ENCODE measurements at places on chromosomes 7 and 10.

DNA sequence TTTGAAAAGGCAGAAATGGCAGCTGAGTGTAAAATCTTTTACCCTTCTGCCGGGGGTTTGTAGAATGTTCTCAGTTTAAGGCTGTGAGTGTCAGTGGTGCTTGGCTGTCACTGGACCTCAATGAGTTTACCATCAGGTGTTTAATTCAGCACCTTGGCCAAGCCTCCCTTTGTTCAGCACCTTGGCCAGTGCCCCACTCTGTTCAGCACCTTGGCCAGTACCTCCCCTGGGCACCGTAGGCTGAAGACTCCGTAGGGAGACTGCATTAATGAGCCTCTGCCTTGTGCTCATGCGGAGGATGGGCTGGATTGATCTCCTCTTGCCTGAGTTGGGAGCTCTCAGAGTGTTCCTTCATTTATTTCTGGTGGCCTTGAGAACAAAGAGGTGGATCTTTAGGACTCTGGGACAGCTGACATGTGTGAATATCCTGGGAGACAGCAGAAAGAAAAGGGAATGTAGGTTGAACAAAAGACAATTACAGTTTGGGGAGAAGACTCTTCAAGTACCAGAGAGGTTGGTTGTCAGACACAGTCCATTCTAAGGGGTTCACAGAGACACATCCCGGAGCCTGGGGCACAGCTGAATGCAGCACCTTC is 1.6 kb downstream of the FAM24A start:
- peak; percentile 13 for DNase-seq

DNA sequence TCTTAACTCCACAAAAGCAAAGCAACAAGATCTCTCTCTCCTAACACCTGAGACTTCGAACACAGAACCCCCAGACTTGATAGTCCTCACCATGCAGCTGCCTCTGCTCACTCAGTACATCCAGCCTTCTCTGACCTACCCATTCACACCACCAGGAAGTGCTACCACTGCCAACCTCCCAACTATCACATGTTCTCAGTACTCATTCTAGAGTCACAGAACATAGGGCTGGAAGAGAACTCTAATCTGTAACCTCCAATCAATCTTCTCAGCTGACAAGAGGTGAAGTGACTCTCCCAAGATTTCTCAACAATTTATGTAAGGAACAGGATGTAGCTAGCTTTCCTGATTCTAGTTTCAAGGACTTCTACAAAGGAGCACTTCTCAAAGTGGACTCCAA is 3.8 kb downstream of the NUDCD3 start:
- no peak for DNase-seq

DNA sequence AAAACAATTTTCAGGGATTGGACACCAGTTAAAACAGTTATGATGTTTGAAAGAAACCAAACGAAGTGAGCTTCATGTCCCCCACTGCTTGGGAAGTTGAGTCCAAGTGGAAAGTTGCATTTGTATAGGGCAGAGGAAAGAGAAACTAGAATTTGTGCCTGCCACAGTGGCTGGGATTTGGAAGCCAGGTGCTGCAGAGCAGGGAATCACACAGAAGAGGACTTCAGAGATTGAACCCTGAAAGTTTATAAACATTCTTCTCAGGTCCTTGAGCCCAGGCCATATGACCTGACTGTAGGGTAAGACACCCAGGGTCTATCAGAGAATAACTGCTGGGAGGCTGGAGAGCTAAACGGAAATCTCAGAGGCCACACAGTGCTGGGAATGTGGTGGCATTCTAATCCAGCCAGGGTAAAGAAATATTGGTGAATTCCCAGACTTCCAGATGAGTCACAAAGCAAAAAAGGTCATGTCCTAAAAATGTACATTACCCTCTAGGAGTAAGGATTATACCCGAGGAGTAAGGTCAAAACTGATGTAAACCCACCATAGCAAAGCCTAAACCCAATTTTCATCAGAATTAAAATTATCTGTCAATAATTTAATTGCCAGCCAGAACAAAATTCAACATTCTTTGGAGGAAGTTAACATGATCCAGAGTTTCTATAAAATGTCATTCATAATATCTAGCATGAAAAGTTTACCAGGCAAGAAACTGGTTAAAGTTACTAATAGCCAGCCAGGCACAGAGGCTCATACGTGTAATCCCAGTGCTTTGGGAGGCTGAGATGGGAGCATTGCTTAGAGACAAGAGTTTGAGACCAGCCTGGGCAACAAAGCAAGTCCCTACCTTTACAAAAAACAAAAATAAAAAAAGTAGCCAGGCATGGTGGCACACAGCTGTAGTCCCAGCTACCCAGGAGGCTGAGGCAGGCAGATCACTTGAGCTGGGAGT is 31.2 kb downstream of the TOMM7 start:
- DNase-seq = no peak

DNA sequence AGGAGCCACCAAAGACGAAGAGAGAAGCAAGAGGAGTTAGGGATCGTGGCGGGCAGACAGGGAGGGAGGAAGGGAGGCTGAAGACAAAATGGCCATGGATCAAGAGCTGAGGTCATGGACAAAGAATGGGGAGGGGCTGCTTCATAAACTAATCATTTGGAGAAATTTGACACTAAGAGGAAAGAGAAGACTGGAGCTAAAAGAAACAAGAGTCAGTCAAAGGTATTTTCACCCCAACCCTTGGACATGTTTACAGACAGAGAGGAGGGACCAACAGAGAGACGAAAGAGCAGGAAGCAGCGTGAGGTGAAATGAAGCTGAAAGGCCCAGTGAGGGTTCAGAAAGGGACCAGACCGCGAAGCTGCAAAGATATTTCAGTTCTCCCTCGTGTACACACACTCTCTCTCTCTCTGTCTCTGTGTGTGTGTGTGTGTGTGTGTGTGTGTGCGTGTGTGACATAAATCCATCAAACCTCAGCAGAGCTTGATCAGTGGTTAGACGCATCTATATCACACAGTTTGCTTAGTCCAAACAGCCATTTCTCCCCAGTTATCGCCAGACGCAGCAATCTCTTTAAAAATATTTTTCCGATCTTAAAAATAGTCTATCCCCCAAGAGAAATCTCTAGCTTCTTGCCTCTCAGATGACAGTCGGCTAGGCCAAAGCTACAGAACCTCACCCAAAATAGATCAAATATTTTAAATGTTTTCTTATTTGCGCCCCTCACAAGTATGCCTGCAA is 12.5 kb upstream of the CALD1 start:
- DNase-seq = no peak

- DNase-seq = no peak
Measured at GRCh38 chr10:106214243-106214642, 950.3 kb downstream of the SORCS1 start.

GRCh38 chr7:534075-534474 is 14.4 kb upstream of the PDGFA start:
- no peak for DNase-seq

- DNase-seq = no peak
Measured at GRCh38 chr10:2744547-2745200, 322.7 kb upstream of the PFKP start.

- DNase-seq = no peak
Measured at GRCh38 chr10:61634746-61635145, 28.0 kb upstream of the CABCOCO1 start.

DNA sequence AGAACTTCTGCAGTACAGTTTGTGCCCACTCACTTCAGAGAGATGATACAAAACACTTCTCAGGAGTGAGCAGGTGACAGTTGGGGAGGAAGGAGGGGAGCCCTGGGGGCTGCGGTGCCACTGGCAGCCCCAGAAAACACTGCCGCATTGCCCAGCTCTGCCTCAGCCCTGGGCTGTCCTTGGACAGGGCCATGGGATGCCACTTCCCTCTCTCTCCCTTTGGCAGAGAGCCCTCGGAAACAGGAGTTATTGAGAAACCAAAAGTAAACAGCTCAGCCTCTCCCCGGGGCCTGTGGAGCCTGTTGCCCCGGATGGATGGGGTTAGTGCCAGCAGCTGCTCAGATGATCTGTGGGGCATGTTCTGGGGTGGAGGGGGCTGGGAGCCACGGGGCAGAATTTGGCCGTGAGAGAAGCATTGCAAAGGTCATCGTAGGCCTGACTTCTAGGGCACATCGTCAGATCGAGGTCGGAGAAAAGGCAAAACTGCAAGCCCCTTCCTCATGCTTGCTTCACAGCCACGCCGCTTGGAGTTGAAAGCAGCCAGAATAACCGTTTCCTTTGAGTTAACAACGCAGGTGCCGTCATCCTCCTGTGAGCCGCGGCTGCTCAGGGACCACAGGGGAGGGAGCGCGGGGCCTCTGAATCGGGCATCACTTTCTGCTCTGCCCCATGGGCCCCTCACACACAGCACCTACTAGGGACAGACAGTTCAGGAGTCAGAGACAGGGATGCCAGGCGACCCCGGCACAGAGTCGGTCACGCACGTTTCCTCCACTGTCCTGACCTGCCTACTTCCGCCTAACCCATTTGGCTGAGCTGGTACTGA is 256.4 kb downstream of the CAMK1D start:
- peak; percentile 15 for DNase-seq

- DNase-seq = no peak
Measured at GRCh38 chr7:30728591-30729100, 23.3 kb upstream of the INMT start.

DNA sequence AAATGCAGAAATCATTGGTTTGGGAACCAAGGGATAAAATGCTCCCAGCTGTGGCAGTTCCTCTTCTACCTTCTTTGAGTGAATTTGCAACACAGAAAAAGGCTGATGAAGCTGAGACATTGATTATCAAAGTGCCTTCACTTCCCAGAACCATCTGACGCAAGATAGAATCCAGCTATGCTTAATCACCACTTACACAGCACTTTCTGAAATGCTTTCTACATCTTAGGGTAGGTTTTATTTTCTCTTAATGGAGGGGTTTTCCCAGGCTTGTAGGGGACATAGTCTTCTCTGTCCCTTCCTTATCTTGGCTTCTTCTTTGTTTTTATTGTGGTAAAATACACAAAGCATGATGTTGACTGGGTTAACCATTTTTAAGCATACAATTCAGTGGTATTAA is 332.6 kb upstream of the ZNF32 start:
- DNase-seq = no peak

DNA sequence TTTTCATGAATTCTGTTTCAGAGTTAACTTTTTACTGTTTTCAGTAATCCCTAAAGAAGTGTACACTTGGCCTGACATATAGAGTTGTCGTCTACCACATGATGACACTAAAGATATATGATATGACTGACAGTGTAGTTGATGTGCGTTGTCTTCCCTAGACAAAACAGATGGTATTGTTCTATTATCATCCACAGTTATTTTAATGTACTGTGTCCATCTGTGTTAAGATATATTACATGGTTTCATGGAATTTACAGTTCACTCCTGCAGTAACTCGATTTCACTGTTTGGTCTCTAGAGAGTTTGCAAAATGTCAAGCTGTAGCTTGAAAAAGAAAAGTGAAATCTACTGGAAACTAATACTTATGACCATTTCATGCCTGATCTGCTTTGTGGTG is 18.1 kb downstream of the FOXP2 start:
- DNase-seq = no peak

DNA sequence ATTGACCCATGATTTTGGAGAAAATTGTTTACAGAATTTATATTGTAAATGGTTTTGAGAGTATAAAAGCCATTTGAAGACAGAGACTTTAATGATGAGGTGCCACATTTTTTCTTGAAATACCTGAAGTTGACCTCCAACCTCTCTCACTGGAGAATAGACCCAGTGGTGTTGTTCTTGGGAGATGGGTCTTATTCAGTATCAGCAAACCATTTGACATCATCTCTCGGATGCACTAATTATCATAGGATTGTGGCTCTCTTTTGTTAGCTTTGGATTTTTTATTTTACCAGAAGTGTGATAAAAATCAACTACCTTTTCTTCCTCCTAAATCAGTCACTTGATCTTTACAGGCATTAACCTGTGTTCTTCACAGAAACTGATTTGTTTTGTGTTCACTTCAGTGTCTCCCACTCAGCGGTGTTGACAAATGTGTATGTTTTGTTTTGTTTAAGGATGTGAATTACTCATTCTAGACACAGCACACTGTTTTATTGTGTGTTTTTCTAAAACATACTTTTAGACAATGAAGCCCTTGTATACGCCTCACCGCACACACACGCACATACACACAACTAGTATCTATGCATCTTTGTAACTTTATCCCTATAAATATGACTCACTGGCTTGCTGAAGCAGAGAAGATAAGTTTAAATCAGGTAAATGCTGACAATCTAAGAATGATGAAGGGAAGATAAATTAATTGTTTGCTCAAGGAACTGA is 455.6 kb downstream of the INHBA start:
- DNase-seq = no peak

DNA sequence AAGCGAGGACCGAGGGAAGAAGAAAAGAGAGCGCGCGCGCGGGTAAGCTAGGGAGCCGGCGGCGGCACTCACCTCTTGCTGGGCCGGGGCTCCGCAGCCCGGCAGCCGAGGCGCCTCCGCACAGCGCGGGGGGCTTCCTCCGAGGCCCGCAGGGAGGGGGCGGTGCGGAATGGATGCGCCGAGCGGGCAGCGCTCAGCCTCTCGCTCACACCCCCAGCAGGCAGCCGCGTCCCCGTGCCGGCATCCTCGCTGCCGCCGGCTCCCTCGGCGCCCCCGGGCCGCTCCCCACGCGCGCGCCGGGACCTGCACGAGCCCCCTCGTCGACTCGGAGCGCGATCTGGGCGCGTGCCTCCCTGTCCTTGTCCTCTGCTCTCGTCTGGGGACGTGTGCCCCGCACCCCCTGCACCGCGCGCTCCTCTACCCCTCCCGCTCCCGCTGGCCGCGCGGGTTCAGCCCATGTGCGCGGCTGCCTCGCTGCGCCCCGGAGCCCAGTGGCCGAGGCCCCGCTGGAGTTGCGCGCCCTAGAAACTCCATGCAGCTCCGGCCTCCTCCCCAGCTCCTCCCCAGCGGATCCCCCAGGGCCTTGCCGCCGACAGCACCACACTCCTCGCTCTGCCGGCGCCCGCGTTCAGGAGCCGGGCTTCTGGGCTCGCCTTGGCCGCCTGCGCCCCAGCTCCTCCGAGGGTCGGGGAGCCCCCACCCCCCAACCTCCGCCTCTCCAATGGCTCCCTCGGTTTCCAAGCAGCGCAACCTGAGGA is 75.3 kb downstream of the CALN1 start:
- no peak for DNase-seq

DNA sequence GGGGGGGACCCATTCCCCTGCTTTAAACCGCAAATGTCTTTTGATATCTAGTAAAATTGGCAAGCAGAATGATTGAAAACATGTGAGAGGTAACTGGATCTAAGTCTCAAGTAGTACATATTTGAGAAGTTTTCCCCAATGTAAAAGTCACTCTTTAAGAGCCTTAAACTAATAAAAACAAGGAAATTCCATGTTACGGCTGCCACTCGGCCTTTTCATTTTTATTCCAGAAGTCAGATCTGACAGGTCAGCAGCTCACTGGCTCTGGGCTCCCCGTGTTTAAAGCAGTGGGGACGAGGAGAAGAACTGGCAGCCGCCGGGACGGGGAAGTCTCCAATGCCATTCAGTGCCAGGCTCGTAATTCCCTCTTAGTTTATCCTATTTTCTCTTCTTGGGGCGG is 80.7 kb downstream of the CUX1 start:
- no peak for DNase-seq

GRCh38 chr10:35705051-35705450 is 63.0 kb upstream of the FZD8 start:
- DNase-seq = no peak
